Hepatocyte (in vitro differentiated cells): ENCODE measurements at places on chromosomes 3 and 15. TPM values are rescaled to one million over a fixed set of nuclear protein-coding genes. Genes with fewer than 3 reads are reported as not detected.

STIMATE gene
- total RNA-seq: 14.5 and 23.2 TPM in 2 replicates

MNS1 gene
- total RNA-seq: 0.60 and 0.70 TPM in 2 replicates

LEKR1 gene
- 0.76 and 1.1 TPM in 2 replicates for total RNA-seq

- DNase-seq: peak; percentile 96
These were observed 4.0 kb downstream of the DUOXA2 start for GRCh38 chr15:45118131-45118588.

DNA sequence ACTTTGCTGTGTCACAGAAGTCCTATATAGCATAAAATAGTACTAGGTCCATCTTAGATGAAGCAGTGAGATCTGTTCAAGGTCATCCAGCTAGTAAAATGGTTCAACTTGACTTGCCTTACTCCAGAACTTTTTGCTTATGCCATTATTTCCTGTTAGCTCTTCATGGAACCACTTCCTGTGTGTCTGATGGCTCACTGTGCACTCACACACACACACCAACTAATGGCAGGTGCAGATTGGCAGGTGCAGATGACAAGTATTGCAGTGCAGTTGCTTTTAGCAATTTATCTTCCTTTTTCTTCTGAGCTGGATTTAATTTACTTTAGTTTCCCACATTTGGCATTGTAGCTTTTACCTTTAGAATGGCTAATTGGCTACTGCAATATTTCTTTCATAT is 29.8 kb downstream of the GOLGA8S start:
- no peak for DNase-seq

- DNase-seq: no peak
These were observed 325.8 kb upstream of the FRG2C start for GRCh38 chr3:75338342-75338741.

TMA7 gene
- total RNA-seq: 345 and 381 TPM in 2 replicates

DNA sequence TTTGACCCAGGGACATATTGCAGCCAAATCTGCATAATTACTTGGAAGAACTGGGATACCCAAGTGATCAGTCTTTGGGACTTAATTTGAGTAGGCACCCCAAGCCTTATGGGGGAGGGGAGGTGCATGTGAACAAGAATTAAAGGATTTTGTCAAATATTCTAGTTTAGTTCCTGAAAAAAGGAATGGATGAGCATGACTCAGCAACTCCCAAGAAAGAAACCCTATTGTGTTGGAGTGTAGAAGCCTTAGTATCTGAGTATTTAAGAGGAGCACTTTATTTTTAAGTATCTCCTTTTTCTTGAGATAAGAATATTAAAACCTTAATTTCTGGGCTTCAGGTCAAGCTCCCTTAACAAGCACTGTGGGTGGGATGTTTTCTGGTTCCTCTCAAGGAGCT is 222.4 kb downstream of the CD47 start:
- DNase-seq: no peak

CYP8B1 gene
- total RNA-seq: 5.7 and 5.9 TPM in 2 replicates

GRCh38 chr3:197197334-197197733 is 101.1 kb downstream of the DLG1 start:
- DNase-seq: no peak

GRCh38 chr3:66182246-66182645 is 38.6 kb upstream of the SLC25A26 start:
- DNase-seq: no peak

GRCh38 chr15:63363292-63363691 is 18.4 kb downstream of the CA12 start:
- DNase-seq: no peak

DNA sequence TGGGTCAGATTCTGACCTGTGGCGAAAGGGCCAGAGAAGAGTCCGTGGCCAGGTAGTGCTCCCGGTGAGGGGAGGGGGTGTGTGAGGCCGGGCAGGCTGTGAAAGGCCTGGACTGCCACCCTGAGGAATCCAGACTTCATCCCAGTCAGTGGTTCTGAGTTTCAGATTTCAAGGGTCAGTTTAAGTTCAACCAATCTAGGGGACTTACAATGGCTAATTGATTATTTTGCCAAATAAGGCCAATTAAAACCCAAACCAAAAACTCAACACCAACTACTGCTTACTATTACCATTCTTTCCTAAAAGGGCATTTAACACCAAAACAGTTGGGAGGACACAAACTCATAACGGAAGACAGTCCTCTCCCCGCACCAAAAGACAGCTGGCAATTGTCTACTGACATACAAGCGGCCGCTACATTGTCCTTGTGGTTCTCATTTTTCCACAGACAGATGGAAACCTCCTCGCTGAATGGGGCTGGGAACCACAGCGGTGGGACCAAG is 30.5 kb downstream of the TMEM44 start:
- no peak for DNase-seq
